ENCODE measurements at places on chromosomes 1 and 21. TPM values are rescaled to one million over a fixed set of nuclear protein-coding genes. Genes with fewer than 3 reads are reported as not detected.

DNA sequence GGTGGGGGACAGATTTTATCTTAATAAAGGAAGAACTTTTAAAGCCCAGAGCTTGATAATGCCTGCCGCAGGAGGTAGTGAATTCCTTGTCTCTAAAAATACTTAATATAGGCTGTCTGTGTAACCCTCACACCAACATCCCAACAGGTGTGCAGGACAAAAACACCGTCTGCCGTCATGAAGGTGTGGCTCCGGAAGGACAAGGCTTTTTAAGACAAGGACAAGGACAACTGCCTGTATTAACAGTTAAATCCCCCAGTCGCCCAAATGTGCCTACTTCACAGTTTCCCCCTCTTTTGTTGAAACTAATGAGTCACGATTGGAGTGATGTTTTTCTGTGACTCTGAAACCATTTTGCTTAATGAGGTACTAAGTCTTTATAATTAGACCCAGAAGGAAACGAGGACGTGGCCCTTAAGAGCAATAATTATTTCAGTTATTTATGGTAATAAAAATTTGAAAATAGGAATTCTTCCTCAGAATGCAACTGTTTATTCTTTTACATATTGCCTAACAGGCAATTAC, 27.3 kb upstream of the SPATA6 start:
- DNase-seq: no peak

TUT4 gene
- 67.8 TPM for total RNA-seq

DNA sequence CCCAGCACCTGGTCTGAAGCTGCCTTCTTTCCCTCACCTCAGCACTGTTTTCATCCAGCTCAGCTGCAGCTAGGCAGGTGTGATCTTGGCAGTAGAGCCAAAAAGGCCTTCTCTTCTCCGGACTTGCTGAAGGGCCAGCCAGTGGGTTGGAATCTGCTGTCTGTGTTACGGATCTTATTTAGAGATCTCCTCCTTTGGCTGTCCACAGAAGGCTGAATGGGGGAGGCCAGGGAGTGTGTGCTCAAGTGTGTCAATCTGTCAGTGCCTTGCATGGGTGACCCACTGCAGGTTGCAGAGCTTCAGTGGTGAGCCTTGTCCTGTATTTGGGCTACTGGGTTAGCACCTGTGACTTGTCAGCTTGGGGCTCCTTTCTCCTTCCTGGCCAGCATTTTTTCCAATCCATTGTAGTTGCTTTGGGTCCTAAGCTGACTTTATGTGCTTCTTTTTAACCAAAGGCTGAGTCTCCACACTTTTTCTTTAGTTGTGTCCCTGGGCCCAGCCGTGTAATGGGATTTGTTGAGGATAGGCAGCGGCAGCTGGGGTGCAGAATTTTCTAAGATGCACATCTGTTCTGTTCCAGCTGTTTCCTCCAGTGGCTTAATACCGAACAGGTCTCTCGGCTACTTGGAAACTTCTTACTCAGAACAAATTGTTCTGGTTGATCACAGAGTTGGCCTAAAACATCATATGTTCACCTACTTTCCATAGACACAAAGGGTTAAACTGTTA, 126.8 kb downstream of the PEX14 start:
- peak; percentile 88 for DNase-seq

DNA sequence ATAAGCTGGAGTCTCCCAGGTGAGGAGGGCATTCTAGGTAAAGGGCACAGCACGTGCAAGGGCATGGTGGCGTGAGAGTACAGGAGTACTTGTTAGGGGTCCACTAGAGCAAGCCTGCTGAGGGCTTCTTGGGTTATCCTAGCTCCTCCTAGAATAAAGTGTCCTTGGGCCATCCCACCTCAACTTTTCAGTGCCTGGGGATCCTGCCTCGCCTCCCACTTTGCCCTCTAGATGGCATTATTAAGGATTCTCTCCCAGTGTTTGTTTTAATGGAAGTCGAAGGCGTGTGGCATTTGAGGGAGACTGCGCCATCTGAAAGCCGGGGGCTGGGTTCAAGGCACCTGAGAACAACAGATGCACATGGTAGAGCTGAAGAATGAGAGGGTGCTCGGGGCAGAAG, 74.5 kb upstream of the SELENON start:
- DNase-seq: no peak

PRKAA2 gene
- total RNA-seq: not detected

- no peak for DNase-seq
Measured at GRCh38 chr1:41013796-41014195, 7.7 kb downstream of the SLFNL1 start.

GRCh38 chr1:40789661-40790430, 6.3 kb downstream of the KCNQ4 start:
- no peak for DNase-seq

GRCh38 chr1:69661686-69662085, 94.0 kb downstream of the LRRC7 start:
- no peak for DNase-seq

GRCh38 chr1:231265379-231265778, 24.4 kb downstream of the GNPAT start:
- DNase-seq: no peak

DNA sequence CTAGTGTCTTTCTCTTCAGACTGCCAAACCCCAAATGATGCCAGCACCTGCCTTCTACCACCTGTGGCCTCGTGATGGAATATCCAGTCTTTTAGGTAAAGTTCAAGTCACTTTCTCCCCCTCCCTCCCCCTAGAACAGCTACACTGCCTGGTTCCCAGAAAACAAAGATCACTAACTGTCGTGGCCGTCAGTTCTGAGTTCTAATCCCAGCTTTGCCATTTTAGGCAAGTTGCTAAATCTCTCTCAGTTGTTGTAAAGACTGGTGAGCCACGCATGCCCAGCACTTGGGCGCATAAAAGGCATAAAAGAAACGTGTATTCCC, 648 bp upstream of the TRAPPC3 start:
- no peak for DNase-seq

GRCh38 chr1:22319608-22320007, 132.0 kb upstream of the ZBTB40 start:
- DNase-seq: no peak

TMEM240 gene
- 1.9 TPM for total RNA-seq

OSCP1 gene
- 2.6 TPM for total RNA-seq

DNA sequence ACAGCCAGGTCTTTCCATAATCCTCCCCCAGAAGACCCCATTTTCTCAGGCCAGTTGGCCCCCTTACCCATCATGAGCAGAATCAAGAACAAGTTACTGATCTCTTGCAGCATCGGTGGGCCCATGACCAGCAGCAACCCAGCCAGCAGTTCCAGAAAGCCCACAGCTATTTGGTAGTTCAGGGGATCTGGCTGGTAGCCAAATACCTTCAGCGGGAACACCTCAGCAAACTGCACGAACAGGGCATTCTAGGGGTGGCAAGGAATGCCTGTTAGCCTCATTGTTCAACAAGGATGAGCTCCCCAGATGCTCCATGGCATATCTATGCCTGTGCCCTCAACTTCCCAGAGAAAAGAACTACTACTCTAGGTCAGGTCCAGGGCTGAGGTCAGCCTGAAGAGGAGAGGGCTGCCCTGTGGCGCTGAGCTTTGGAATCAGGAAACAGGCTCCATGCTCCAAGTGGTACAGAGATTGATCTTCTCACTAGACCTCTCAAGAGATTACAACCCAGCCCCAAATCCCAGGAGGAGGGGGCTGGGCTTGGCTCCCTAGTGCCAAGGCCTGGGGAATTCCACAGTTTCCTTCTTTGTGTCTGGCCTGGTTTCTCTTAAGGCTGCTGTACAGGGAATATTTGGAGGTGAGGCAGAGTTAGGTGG, 1.3 kb downstream of the TMEM35B start:
- peak; percentile 36 for DNase-seq

CFAP298 gene
- 35.4 TPM for total RNA-seq

GRCh38 chr1:157773493-157774350, 3.2 kb downstream of the FCRL2 start:
- DNase-seq: no peak
